Activated naive CD4-positive, alpha-beta T cell treated with Interleukin-2 at 50 U/mL for 16 hours (primary cell): ENCODE measurements at places on chromosomes 11 and 22.

DNA sequence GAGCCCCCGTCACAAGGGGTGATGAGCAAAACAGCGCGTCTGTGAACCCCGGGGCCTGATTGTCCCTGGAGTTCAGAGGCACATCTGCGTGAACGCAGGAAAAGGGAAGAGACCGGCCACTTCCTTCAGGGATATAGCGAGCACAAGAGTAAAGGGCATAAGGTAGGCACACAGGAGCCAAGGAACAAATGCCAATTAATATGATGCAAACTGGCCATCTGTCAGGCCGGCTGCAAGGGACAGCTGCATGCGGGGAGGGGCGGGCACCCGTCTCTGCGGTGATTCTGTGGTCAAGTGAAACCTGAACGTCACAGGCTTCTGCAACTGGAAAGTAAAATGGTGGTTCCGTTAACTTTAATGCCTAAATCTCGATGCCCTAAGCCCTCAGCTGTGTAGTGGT is 64.7 kb downstream of the TRIM29 start:
- DNase-seq: no peak

DNA sequence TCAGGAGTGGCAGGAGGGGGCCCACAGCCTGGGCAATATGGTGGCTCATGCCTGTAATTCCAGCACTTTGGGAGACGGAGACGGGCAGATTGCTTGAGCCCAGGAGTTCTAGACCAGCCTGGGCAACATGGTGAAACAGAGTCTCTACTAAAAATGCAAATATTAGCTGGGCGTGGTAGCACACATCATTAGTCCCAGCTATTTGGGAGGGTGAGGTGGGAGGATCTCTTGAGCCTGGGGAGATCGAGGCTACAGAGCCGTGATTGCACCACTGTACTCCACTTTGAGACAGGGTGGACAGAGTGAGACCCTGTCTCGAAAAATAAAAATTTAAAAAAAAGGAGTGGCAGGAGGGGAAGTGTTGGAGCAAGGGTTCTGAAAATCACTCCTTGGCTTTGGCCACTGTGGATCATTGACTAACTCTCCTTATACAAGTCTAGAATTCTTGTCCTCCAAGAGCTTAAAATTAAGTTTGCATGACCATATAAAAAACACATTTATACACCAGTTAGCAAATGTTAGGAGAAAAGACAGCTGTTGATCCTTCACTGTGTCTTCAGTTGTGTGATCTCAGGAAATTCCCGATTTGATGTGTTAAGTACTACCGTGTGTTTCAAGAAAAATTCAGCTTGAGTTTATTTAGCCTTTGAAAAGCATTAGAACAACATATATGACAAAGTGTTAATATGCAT is 2.3 kb upstream of the WEE1 start:
- no peak for DNase-seq

GRCh38 chr11:104422324-104422944 is 258.5 kb upstream of the PDGFD start:
- DNase-seq: no peak

DNA sequence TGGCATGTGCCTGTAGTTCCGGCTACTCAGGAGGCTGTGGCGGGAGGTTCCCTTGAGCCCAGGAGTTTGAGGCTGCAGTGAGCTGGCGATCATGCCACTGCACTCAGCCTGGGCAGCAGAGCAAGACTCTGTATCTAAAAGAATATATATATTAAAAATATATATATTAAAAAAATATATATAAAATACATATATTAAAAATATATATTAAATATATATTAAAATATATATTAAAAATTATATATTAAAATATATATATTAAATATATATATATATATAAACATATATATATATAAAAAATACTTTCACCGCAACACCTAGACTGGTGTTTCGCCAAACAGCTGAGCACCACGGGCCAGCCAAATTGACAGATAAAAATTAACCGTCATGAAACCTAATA is 8.8 kb downstream of the TTC38 start:
- no peak for DNase-seq

DNA sequence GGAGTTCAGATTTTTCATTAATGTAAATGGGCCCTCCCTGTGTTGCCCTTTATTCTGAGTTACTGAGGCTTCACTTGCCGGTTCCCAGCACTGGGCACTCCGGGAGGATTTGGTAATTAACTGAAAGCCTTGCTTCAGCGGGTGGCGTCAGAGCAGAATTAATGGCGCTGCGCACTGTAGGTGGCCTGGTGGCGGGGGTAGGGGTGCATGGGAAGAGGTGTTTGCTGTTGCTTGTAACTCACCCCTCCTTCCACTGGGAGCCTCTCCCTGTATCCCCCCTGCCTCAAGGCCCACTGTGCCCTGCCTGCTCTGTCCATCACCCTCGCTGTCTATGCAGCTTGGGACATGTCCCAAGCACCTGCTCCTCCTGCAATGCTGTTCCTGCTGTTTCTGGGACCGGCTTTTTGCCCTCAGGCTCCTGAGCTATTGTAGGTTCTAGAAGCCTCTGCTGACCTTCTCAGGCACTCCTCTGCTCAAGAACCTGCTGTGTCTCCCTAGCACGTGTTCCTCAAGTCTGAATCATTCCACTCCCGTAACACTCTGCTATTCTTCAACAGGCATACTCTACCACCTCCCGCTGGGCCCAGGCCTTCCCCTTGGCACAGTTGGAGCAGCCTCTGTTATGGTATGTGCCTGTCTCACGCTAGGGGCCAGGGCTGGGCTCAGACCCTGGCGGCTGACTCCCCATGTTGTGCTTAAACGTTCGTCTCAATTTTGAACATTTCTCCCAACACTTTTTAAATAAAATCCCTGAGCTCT is 24.4 kb downstream of the ARHGAP8 start:
- DNase-seq: no peak

- DNase-seq: no peak
Measured at GRCh38 chr11:46345131-46345597, 2.1 kb upstream of the DGKZ start.

- DNase-seq: no peak
Measured at GRCh38 chr11:35541621-35542375, 16.4 kb upstream of the PAMR1 start.

DNA sequence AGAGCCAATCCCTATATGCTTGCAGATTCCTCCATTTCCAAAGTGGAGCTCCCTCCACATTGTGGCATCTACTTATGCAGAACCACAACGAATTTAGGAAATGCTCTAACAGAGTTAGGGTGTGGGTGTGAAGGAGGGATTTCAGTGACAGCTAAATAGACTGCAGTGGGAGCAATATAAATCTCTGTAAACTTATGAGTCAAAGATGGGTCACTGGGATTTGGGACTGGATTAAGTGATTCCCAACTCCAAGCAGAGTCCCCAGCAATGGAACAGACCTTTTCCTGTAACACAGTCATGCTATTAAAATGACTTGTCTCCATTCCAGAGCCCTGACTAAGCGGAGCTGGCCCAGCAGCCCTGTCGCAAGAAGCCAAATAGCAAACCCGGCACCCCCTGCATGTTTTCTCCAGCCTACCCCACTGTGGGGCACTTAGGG is 36.6 kb downstream of the RPL27A start:
- DNase-seq: no peak

- no peak for DNase-seq
Measured at GRCh38 chr22:28597665-28598064, 82.0 kb downstream of the TTC28 start.

- no peak for DNase-seq
Measured at GRCh38 chr22:46776876-46777608, 14.6 kb downstream of the TBC1D22A start.

DNA sequence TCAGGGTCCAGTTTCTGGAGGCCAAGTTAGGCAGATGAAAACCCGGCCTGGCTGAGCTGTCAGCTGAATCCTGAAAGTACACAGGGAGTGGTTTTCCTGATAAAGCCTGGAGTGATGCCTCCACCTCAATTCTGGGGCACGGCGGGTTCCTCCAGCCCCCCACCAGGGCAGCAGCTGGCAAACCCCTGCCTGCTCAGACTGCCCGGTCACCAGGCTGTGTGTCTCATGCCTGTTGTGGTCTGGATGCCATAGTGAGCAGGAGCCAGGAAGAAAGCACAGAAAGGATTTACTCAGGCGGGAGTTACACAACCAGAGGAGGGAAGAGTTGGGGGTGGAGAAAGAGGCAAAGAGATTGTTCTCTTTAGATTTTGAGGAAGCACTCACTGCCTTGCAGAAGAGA is 119.9 kb upstream of the RASSF10 start:
- DNase-seq: no peak

DNA sequence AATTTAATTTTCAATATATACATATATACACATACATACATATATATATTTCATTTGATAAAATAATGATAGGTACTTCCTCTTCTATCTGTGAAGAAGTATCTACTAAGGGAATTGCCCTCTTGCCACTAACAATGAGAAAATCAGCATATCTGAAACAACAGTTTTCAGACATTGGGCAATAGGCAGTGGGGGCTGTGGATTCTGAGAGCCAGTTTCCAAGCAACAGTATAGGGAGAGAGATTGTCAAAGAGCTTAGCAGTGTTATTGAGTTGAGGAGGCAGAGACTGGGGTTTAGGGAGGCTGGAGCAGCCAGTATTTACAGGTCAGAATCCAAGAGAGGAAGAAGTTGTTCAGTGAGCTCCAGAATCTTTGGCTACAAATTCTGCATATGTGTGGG is 119.3 kb downstream of the ARFGAP2 start:
- DNase-seq: no peak

GRCh38 chr11:46617972-46618314 is 590 bp downstream of the ATG13 start:
- DNase-seq: no peak

- no peak for DNase-seq
Measured at GRCh38 chr22:46297151-46297812, 612 bp downstream of the GTSE1 start.

- DNase-seq: no peak
Measured at GRCh38 chr22:21665047-21665851, 563 bp upstream of the PPIL2 start.

GRCh38 chr11:40370821-40371616 is 1088.4 kb downstream of the LRRC4C start:
- no peak for DNase-seq

GRCh38 chr11:132718711-132719671 is 813.3 kb downstream of the OPCML start:
- DNase-seq: peak; percentile 57

DNA sequence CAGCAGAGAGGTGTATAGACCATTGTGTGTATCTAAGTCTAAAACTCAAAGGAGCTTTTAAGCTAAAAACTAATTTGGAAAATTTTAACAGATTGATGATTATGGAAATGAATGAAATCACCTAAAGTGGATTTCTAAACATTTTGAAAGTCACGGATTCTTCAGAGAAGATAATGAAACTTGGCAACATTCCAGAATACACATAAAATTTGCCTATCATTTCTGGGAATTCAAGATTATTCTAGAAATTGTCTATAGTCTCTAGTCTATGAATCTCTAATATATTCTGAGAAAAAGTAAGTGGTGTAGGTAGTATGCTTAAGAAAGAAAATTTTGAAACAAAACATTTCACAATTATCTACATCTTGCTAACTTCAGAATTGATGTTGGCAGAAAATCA is 1117.9 kb upstream of the CNTN5 start:
- DNase-seq: no peak

DNA sequence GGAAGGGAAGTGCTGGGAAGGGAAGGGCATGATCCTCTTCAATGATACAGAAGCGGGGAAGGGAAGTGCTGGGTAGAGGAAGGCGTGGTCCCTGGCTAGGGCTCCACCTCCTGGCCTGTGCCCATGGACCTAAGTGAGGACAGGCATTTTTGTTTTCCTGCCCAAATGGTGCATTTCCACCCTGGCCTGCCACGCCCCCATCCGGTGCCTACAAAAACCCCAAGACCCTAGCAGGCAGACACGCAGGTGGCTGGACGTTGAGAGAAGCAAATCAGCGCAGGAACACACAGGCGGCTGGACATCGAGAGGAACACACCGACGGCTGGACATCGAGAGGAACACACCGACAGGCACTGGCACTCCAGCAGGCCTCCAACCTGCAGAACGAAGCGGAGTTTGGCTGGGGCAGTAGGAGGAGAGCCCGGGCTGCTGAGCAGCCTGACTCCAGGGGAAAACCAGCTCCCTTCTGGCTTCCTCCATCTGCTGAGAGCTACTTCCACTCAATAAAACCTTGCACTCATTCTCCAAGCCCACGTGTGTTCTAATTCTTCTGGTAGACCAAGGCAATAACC is 628.3 kb downstream of the BUD13 start:
- DNase-seq: no peak

- DNase-seq: peak; percentile 28
Measured at GRCh38 chr22:38570779-38571364, 889 bp upstream of the DMC1 start.

DNA sequence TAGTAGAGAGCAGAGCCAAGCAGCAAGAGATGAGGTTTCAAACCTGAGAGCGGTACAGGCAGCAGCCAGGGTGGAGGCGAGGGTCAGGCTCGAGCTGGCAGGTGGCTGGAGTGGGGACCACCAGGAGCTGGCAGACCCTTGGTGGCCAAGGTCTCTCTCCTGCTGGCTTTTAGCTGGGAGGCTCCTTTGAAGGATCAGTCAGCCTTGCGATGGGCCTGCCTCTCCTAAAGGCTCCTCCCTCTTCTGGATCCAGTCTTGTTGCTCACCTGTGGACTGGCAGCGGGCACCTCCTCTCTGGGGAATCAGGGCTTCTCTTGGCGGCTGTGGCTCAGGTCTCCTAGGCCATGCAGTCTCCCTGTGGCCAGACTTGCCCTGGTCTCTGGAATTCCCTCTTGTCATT is 24.8 kb downstream of the TPST2 start:
- no peak for DNase-seq

- DNase-seq: no peak
Measured at GRCh38 chr11:1665313-1665712, 31.7 kb upstream of the KRTAP5-6 start.

DNA sequence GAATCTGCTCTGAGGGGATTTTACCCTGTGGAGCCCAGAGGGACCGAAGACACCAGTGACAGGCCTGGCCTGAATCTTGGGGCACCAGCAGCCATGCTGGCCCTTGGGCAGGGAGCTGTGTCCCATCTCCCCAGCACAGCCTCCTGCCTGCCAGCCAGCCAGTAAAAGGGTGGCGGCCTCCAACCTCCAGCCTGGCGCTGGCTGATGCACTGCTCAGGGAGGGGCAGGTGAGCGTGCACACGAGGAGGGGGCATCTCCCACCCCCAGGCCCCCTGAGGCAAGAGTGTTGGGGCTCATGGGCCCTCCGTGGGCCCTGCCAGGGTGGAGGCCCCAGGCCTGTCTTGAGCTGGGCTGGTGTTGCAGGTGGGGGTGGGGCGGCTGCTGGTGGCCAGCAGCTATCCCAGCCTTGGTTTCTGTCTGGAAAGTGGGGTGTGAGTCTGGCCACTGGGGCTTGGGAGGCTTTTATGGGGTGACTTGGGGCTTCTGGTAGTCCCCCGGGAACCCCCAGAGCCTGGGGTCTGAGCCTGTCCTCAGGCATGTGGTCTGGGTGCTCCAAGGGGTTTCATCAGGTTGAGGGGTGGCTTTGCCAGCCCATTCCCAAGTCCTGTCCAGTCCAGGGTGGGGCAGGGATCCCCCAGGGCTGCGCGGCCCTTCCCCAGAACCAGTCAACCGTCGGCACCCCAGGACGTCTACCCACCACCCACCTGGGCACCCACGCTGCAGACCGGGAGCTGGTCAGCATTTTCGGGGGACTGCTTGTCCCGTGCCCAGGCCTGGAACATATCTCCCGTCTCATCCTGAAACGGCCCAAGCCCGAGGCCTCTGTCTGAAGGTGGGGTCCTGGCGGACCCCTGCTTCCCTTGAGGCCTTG is 17.8 kb downstream of the TSPAN4 start:
- no peak for DNase-seq

- no peak for DNase-seq
Measured at GRCh38 chr22:17999851-18000250, 24.5 kb downstream of the MICAL3 start.
